ENCODE measurements at places on chromosomes 4 and X.

- no peak for DNase-seq
Observed at GRCh38 chr4:42636645-42636949, 20.3 kb downstream of the ATP8A1 start.

DNA sequence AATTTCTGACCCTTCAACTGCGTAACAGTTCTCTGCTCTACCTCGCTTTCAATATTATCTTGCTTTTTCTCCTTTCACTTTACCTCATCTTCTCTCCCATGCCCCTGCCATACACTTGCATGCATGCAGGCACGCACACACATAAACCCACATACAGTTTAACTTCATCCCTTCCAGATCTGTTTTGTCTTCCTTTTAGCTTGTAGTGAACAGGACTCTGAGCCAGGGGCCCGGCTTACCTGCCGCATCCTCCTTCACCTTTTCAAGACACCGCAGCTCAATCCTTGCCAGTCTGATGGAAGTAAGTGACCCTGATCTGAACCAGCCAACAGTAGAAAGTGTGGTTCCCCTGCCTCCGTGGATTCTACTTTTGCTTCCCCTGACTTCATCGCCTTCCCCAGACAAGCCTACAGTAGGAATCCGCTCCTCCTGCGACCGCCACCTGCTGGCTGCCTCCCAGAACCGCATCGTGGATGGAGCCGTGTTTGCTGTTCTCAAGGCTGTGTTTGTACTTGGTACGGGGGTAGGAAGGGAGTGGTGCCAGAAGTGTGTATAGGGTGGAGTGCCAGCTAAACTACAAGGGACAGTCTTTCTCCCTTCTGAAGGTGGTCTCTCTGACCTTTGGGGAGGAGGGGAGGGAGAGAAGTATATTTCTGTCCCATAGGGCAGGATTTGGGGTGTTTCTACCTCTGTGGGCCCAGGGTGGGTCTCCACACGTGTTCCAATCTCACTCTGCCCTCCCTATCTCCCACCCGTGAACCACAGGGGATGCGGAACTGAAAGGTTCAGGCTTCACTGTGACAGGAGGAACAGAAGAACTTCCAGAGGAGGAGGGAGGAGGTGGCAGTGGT lies 10.7 kb downstream of the MED12 start:
- peak; percentile 62 for DNase-seq

DNA sequence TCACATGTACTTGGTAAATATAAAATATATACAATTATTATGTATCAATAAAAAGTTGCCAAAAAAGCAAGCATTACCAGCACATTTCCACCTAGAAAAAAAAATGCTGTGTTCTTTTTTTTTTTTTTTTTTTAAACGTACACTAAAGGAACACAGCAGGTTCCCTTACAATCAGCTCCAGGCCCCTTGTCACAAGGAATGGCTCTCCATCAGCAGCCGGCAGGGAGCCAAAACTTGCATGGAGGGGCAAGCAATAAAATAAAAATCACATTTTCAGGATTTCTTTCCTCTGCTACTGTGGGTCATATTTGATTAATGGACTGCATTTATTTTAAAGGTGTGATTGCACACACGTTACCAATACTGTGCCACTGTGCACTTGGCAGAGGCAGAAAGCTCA lies 460.3 kb downstream of the GPAT3 start:
- DNase-seq, result no peak

GRCh38 chrX:153722704-153723350 lies 1.4 kb downstream of the BCAP31 start:
- no peak for DNase-seq

DNA sequence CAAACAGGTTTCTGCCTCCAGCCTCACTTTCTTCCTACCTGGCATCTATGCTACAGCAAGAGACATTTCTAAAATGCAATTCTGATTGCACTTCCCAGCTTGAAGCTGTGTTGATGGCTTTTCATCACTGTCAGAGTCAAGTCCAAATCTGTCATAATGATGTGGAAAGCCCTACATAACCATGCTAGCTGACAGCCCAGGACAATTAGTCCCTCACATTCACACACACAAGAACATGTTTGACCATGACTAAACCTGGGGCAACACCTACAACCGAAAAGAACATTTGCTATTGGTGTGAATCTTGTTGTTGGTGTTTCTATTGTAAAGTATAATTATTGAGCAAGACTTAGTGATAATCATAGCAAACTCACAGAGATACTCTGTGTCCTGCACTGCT lies 58.2 kb downstream of the PPM1K start:
- DNase-seq, result no peak

GRCh38 chrX:100696699-100697351 lies 35.1 kb downstream of the SYTL4 start:
- DNase-seq, result no peak

DNA sequence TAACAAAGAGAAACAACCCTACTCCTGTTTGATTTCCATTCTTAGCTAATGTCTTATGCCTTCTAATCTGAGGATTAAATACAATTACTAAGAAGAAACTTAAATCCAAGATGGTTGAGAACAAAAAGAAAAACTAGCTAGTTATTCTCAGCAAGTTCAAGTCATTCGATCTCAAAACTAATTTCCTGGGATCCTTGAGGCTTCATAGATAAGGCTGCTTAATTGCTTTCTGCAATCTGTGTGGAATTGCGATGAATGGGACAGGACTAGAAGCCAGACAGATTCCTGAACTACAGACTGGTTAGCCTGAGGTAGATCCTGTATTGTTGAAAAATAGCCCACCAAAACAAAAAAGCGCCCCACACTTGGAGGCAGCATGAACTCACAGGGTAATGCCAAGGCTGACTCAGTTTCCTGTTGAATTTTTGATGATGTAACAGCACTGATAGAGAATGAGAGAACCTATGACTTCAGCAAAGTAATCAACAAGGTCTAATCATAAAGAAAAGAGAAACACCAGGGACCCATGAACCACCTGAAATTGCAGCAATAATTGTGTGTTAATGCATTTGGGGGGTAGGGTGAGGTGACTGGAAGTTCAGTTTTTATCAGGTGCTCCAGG lies 33.9 kb downstream of the KLHL15 start:
- no peak for DNase-seq

DNA sequence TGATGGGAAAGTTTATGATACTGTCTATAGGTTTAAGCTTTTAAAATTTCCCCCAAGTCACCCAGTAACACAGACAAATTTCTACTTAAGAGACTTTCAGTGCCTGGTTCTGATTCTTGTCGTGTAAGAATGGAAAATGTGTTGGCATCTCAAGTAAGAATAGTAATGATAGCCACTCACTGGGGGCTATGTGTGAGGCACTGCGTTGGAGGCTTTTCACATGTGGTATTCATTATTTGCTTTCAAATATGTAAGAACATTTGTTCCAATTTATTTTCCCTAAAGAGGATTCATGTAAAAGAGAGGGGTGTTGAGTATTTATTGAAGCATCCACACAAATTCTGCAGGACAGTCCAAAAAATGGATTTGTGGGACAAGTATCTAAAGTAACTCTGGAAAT lies 143.6 kb downstream of the FNIP2 start:
- no peak for DNase-seq

GRCh38 chr4:37389967-37390580 lies 145.5 kb downstream of the NWD2 start:
- no peak for DNase-seq

DNA sequence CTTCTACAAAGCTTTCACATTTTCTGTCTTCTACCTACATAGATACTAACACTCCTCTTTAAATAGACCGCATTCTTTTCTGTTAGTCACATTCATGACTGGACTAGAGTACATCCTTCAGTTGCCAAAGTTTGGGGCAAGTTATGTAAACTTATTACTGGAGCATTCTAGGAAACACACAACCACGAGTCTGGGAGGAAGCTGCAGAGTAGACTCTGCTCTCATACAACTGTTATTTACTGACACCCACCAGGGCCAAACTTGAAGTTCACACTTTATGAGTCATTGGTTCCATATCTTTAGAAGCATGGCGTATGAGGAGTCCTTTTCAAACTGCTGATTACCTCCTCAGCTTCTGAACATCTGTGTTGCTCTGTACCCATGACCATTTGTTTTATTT lies 87.0 kb downstream of the RNF150 start:
- DNase-seq, result no peak

GRCh38 chrX:148161701-148162100 lies 180.6 kb downstream of the FMR1NB start:
- no peak for DNase-seq

DNA sequence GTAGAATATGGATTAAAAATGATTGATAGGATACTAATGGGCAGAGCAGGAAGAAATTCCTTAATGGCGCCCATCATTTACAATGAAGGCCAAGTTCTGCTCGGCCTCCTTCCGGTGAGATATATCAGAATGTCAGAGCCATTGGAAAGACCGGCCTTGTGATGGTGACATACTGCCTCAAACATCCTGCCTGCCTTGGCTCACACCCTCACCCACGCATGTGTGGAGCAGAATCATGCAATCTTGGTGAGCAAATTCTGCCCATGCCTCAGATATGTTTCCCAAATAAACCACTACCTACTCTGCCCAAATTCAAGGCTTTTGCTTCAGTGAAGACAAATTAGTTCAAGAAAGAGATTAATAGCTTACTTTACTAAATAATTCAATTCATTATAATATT lies 163.3 kb downstream of the MID1 start:
- no peak for DNase-seq

DNA sequence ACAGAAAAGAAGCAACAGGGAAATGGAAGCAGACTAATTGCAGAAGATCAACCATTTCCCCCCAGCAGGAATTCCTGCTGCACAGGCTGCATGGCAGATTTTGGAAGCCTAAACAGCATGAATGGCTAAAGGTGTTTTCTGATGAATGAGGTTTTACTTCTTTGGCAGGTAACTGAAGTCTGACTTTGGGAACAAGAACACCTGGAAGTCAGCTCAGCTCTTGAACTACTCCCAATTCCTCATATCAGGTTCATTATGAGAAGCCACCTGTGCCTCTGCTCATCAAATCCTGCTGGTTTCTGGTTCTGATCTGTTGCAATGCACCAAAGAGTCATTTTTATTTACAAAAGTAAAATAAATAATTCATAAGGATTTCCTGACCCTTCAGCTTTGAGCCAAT lies 139.0 kb downstream of the COL25A1 start:
- no peak for DNase-seq

- DNase-seq, result no peak
Observed at GRCh38 chr4:143617994-143618679, 82.3 kb downstream of the FREM3 start.

DNA sequence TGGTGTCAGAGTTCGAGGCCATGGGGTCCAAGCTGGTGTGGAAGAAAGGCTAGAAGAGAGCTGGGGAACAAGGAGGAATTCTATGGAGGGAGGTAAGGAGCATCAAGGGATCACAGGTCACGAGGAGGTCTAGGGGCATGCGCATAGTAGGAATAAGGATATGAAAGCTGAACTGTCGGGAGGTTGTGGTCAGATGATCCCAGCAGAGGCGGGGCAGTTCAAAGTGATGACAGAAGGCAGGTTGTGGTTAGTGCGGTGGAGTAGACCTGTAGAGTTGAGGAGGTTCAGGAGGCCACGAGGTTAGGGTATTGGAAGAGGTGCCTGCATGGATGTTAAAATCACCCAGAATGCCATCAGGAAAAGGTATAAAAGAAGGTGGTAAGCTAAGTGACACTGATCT lies 156.3 kb downstream of the TMEM164 start:
- DNase-seq, result no peak

DNA sequence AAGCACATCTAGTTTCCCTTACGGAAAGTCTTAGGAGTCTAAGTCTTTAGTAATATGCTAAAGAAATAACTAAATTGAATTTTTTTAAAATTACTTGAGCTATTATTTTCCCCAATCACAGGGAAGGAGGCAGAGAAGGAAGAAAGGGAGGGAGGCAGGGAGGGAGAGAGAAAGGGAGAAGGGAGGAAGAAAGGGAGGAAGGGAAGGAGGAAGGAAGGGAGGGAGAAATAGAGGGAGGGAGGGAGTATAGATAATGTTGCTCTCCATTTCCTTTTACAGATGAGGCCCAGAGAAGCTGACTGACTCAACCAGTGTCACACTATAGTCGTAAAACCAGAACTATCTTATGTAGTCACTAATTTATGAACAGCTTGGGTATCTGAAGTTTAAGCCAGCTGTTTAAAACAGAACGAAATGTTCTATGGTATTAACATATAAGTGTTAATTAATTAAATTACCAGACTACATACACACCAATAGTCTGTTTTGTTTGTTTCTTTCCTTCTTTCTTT lies 14.6 kb downstream of the SH3RF1 start:
- no peak for DNase-seq

GRCh38 chr4:17599826-17600225 lies 14.6 kb upstream of the MED28 start:
- DNase-seq, result no peak

- DNase-seq, result no peak
Observed at GRCh38 chrX:118726887-118727685, at the start of gene IL13RA1. IL13RA1 (plus strand) TSS chrX:118727606; CDS start chrX:118727639, 33 bp downstream.

DNA sequence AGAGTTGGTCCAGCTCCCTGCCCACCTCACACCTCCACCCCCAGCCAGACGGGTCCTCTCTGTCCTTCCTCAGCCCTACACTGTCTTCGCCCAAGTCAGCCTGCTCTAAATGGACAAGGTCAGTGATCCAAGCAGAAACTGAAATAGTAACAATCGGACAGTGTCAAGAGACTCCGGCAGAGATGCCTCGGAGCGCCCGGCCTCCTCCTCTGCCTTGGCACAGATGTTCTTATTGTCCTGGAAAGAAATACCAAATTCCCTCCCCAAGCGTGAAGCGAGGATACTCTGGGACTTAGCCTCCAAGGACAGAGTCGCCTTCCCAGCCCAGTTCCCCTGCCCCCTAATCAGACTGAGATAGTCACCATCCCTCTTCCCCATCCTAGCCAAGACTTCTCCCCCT lies 28.5 kb downstream of the UTP14A start:
- DNase-seq, result no peak

All from activated T-helper 9 cell treated with anti-CD3 and anti-CD28 coated beads, Interleukin-2, amount 50 U/mL, for 16 hours (primary cell).